ENCODE measurements at places on chromosomes 7 and 10.
A peak's percentile ranks its signal among the peaks of the same experiment; 100 is the strongest.

- no peak for DNase-seq
Observed at GRCh38 chr7:158979635-158980351, 123.4 kb downstream of the DYNC2I1 start.

DNA sequence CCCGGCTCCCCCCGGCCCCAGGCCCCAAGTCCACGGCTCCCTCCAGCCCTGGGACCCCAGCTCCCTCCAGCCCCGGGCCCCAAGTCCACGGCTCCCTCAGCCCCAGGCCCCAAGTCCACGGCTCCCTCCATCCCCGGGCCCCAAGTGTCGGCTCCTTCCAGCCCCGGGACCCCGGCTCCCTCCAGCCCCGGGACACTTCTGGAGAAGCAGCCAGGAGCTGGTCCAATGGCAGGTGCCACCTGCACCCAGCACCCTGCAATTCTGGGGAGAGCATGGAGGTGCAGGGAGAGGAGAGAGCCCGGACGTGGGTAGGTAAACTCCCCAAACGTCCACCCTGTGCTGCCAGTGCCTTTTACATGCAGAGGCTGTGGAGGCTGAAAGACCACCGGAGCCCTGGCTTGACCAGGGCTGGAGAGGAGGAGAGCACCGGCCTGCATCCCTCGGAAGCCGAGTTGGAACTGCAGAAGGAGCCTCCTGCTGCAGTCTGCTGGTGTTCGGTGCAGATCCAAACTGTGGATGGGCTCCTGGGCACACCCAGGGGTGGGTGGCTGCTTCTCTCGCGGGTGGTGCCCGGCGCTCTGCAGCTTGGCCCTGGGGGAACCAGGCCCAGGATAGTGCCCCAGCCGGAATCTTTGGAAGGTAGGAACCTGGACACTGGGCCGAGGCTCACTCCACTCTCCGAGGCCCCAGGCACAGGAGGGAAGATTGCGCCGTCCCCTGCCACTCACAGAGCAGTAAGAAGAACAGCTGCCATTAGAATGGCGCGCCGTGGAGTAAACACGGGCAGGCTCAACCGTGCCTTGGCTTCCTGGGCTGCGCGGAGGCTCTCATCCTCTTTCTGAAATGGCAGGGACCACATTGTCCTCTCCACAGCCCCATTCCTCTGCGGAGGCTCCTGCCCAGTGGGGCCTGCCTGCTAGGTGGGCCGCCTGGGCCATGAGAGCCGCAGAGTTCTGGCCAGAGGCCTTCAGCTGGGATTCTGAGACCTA, 14.7 kb downstream of the SHH start:
- no peak for DNase-seq

DNA sequence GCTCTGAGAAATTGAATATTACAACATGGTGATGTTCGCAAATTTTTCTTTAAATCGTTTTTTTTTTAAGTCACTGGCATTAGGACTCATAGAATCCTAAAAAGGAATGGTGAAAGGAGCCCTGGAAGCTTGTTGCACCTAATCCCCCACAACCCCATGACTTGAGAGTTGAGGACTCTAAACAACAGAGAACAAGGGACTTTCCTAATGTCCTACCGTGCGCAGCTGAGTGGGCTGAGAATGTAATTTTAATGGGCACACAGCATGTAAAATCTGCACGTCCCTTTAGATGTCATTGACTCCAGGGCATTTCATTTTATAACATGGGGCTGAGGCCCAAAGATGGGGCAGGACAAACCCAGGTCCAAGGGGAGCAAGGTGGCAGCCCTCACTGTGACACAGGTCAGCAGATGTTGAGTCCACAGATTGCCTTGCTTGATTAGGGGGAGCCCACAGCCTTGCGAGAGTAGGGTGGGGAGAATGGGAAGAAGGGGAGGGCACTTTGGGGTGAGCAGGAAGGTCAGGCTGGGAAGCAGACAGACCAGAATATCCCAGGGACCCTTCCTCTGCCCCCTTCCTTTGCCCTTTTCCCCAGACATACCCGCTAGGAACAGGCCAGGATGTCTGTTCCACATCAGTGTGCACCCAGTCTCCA, 208.4 kb upstream of the ZMIZ1 start:
- DNase-seq: no peak

DNA sequence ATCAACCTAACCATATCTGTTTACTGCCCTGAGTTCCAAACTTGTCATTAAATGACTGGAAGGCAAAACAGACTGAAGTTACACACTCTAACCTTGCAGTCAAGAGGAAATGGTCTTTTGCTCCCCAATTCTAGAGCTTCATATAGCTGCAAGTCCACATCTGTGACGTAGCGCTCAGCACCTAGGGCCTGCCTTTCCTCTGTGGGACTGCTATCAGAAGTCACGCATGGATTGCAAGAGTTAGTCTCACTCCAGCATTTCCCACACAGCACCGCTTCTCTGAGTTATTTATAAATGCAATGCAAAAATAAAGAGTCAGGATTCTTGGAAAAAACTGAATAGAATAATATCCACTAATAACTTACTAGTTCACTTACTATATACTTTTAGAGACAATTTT, 96.9 kb downstream of the ELMO1 start:
- DNase-seq: no peak

- no peak for DNase-seq
Observed at GRCh38 chr10:81109200-81109752, 571.6 kb downstream of the SH2D4B start.

GRCh38 chr10:61363006-61363405, 90.2 kb downstream of the TMEM26 start:
- DNase-seq: no peak

DNA sequence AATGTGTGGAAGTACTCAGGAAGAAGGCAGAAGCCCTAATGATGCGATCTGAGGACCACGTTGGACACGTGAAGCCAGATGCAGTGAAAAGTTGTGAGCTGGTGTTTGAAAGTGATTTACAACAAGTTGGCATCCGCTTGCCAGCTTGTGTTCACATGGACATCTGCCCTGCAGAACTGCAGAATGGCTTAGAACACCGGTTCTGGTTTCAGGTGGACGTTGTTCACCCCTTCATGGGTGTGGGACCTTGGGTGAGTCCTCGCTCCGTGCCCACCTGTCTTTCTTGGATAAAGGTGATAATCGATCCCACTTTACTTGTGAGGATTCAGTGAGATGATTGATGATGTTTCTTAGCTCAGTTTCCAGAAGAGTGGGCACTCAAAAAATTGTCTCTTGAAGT, 53.8 kb downstream of the CAMK1D start:
- no peak for DNase-seq

- no peak for DNase-seq
Observed at GRCh38 chr7:47557694-47558670, 23.9 kb downstream of the TNS3 start.

GRCh38 chr7:132465516-132465915, 110.8 kb downstream of the PLXNA4 start:
- no peak for DNase-seq

DNA sequence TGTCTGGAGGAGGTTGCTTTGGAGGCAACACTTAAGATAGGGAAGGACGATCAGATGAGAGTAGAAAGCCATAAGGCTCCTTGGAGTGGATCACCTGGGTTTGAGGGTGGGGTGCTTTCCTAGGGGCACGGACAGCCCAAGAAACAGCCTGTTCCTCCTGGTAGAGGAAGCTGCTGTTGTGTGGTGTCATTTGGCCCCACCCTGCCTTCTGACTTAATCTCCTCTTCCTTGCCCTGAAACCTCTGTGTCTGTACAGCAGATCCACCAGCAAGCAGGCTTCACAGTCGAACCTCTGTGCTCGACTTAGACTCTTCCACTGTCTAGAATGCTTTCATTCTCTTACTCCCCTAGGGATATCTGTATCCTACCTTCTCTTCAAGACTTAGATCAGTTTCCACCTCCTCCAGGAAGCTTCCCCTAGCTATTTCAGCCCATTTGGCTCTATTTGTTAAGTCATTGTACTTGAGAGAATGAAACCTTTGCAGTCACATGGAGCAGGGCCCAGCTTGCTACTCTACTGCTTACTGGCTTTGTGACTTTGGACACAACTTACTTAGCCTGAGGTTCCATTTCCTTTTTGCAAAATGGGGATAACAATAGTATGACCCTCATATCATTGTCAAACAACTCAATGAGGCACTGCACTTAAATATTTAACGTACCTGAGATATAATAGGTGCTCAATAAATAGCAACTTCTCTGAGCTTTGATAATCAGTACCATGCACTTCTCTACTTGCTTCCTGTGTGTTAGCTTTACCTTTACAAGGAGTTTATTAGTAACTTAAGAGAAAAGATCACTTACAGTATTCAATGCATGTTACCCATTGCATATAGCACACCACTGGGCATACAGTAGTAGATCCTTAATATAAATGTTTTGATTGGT, 5.0 kb downstream of the MXI1 start:
- DNase-seq: peak; percentile 38

GRCh38 chr10:60908031-60908430, 36.0 kb downstream of the RHOBTB1 start:
- no peak for DNase-seq

DNA sequence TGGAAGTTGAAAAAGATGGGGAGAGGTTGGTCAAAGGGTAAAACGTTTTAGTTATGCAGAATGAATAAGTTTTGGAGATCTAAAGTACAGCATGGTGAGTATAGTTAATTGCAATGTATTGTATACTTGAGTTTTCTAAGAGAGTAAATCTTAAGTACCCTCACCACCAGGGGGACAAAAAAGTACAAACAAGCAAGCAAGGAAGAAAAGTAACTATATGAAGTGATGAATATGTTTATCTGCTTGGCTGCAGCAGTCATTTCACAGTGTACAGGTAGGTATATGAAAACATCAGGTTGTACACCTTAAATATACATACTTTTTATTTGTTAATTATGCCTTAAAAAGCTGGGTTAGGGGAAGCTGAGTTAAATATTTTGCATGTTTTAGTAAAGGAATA, 157.3 kb downstream of the PCLO start:
- DNase-seq: no peak

DNA sequence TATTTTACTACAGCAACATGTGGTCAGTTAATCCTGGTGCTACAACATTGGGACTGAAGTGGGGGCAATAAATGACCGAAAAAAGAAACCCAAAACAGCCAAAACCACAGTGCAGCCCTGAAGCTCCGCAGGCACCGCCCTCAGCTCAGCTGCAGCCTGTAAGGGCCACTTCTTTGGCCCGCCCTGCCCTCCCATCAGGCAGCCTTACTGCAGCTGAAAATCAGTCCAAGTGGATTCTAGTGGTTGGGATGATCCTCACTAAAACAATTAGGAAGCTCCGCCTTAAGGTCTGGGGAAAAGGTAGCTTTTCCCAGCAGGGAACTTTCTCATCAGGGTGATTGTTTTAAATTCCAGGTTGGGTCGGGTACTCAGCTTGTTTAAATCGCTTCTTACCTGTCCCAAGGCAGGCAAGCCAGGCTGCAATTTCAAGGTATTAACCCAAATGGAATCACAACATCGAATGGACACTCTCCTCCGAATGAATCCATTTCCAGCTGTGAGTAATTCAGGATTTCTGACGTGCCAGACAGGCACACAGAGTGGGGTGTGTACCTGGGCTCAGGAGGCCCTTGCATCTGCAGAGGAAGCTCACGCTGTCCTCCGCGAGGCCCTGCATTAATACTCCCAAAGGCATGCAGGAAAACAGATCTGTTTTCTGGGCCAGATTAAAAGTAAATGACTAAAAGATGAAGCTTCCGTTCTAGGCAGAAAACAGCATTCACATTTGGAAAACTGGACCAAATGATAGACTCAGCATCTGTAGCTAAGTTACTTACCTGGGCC, 104.3 kb downstream of the CREB5 start:
- no peak for DNase-seq

Data from stimulated activated naive CD4-positive, alpha-beta T cell (primary cell).